HuH-7 (cell line): ENCODE measurements at places on chromosomes 12 and 14.

- no peak for DNase-seq
Measured at GRCh38 chr12:76874491-76875190, 4.2 kb downstream of the CSRP2 start.

GRCh38 chr12:93571925-93572711, at the start of gene SOCS2:
Gene SOCS2 (plus strand): TSS chr12:93572675. CDS start chr12:93572898, 223 bp downstream.
- DNase-seq = peak; percentile 30

DNA sequence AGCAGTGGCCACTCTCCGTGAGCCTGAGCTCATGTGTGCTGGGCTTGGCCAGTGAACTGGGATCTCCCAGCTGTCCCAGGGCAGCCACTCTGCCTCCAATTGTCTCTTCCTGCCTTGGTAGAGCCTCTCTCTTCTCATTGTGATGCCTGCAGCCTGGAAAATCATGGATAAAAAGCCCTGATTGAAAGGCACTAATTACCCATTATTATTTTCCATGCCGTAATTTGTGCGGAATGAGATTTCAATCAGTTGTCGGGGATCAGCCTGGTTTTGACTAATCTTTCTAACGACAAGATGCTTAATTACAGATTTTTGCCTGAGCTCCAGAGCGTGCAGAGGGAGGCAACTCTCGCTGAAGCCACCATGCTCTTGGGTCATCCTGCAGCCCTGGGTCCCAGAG, 52.7 kb downstream of the ESRRB start:
- no peak for DNase-seq

- no peak for DNase-seq
Measured at GRCh38 chr14:42421377-42422078, 814.9 kb downstream of the LRFN5 start.

DNA sequence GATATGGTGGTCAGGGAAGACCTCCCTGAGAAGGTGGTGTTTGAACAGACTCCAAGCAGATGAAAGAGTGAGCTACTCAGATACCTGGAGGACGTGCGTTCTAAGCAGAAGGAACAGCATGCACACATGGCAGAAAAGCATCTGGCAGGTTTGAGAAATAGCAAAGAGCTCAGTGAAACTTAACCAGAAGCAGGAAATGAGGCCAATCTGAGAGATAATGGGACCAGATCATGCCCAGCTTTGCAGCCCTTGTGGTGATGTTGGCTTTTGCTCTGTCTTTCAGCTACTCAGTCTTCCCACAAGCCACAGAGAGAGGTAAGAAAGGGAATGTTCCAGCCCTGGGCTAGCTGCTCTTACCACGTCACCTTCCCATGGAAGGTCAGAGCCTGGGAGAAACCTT, 176.3 kb upstream of the GSC start:
- no peak for DNase-seq

DNA sequence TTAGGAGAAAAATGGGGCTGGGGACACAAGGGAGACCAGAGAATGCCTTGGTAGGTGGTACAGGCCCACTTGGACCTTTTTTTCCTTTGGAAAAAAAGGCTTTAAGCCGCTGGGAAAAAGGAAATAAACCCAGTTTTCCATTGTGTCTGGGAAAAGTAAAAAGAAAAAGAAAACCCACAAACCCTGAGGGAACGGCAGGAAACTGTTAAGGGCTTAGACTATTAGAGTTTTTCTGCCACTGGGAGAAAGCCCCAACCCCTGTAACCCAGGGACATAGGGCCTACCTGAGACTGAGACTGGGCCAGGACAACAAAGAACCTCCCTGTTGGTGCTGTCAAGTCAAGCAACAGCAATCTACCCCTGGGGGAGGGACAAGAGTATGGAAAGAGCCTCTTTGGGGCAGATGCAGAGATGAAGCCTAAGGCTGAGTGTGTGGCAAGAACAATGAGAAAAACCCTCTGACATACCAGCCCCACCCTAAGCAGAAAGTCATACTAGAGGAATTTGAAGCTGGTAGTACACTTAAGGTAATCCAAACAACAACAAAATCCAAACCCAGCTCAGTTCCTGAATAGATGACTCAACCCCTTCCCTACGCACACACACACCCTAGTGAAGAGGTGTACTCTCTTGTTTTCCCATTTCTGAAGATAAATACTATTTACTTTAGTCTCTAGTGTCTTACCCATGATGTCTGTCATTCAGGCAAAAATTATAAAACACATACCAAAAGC, 22.8 kb downstream of the ATF1 start:
- peak; percentile 39 for DNase-seq

DNA sequence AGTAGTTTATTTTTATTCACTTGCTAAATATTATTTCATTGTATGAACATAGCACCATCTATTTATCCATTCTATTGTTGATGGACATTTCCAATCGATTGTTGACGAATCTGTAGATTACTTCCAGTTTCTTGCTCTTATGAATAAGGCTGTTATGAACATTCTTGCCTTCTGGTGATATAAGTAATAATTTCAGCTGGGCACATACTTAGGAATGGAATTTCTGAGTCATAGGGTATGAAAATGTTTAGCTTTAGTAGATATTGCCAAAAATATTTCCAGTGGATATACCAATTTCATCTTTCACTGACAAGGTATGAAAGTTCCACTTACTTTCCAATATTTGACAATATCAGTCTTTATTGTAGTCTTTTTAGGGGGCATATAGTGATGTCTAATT, 468.5 kb downstream of the ETNK1 start:
- DNase-seq = no peak

DNA sequence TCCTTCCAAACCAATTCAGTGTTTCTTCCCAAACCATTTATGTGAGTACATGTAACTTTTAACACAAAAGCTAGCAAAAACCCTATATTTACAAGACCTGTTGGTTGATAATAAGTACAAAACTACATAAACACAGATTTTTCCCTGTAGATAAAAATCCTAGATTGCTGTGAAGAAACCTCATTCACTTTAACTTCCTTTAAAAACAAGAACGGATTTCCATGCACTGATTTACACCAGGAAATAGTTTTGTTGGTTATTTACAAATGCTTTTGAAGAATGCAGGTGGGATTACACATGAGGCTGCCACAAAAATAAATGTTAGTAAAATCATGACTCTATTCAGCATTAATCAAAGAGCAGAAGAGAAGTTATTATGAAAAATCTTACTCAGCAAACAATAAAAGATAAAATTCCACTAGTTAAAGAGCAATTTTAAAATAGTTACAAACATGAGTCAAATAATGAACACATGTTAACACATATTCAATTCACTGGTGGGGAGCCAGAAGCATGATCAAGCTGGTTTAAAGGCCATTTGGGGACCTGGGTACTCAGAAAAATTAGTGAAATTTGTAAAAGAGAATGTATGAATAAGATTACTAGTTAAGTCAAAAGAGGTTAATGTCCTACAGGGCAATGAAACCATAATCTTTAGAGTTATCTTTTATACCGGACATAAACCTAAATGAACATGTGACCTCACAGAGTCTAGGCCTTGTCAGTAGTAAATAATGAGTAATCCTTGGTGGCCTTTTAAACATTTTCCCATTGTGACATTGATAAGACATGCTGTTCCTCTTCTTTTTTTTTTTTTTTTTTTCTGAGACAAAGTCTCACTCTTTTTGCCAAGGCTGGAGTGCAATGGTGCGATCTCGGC, 79.9 kb downstream of the PHLDA1 start:
- no peak for DNase-seq

- DNase-seq = no peak
Measured at GRCh38 chr14:51202914-51203665, 37.0 kb upstream of the TMX1 start.

DNA sequence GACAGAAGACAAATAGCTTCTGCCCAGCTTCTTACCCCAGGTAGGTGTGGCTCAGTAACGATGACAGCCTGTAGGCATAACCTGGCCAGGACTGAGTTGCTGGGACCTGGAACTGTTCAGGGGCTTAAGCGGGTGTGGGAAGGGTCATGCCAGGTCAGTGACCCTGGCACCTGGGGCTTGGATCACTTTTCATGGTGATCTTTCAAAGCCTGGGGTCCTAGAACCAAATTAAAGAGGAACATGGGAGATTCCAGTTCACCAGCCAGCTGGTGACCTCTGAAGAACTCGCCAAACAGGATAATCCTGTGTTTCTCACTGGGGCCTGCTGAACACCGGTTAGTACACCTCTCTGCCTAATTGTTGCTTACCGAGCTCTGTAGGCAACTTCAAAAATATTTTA, 102.6 kb upstream of the LMNTD1 start:
- no peak for DNase-seq

DNA sequence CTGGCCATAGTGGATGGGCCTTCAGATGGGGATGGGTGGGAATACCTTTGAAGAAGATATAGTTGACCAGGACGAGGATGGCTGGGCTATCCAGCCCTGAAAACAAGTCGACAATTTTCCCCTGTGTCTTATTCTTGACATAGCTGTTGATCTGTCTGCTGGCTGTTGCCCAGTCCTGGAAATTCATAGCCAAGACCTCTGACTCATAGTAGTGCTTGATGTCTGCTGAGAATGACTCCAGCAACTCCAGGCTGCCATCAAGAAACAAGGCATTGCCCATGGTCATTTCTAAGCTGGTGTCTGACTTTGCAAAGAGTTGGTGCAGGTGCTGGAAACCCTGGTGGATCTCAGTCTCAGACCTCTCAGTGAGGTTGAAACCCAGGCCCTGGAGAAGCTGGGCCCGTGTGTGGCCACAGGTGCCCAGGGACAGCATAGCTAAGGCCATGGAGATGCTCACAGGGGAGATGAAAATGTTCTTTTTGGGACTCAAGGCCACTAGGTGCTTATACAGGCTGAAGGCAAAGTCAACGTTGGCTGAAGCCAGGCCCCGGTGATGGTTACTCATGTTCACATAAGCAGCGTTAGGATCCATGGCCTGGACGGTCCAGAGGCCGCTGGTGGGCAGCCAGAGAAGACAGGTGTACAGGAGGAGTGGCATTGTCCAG, 9.0 kb downstream of the SERPINA6 start:
- no peak for DNase-seq

- no peak for DNase-seq
Measured at GRCh38 chr12:21334771-21335325, at the start of gene SLCO1A2. Gene SLCO1A2 (minus strand): TSS chr12:21334917. CDS start chr12:21334647, 270 bp downstream.

GRCh38 chr14:22418631-22419030, 170.4 kb downstream of the DAD1 start:
- no peak for DNase-seq

DNA sequence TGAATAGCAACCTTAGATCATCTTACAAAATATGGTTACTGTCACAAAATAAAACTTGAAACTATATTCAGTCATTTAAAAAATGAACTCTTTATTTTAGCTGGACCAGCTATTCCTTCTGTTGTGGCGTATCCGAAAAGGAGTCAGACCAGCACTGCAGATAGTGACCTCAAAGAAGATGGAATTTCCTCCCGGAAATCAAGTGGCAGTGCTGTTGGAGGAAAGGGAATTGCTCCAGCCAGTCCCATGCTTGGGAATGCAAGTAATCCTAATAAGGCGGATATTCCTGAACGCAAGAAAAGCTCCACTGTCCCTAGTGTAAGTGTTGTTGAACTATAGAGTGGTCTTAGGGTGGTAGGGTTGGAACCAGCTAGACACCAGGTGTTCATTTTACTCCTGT, 47.7 kb downstream of the CKB start:
- DNase-seq = no peak

- DNase-seq = no peak
Measured at GRCh38 chr14:94368243-94368590, 20.2 kb downstream of the SERPINA1 start.

- DNase-seq = no peak
Measured at GRCh38 chr12:8870586-8870985, 43.7 kb upstream of the PHC1 start.

- no peak for DNase-seq
Measured at GRCh38 chr12:102429211-102430154, 50.9 kb downstream of the IGF1 start.

DNA sequence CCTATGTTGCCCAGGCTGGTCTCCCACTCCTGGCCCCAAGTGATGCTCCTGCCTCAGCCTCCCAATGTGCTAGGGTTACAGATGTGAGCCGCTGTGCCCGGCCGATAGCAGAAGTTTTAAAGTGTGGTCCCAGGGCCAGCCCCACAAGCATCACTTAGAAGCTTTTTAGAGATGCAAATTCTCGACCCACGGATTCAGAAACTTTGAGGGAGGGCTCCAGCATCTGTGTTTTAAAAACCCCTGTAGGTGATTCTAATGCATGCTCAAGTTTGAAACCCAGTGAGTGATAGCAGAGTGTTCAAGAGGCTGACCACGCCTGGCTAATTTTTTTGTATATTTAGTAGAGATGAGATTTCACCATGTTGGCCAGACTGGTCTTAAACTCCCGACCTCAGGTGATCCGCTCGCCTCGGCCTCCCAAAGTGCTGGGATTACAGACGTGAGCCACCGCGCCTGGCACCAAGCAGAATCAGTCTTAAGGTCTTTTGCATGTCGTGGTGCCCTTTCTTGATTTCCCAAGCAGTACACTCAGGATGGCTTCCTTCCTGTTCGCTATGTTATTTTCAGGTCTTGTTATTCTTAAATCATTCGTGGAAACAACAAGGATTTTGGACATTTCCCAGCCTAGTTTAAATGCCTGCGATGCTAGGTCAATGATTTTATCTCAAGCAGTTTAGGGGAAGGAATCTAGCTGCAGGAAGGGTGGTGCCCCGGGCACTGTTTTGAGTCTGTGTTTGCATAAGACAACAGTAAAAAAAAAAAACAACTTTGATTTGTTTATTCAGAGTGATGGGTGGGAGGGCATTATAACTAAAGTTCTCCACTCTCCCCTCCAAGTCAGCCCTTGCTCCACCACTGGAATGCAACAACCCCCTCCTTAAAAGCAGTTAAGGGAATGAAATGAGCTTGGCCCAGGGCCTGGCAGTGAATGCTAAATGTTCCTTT, 9.2 kb upstream of the RILPL2 start:
- DNase-seq = no peak

- peak; percentile 28 for DNase-seq
Measured at GRCh38 chr14:41604721-41605531, 1.8 kb upstream of the LRFN5 start.

GRCh38 chr14:93731753-93732152, 56.5 kb downstream of the PRIMA1 start:
- no peak for DNase-seq

- DNase-seq = no peak
Measured at GRCh38 chr12:61414470-61414869, 845.7 kb upstream of the USP15 start.

DNA sequence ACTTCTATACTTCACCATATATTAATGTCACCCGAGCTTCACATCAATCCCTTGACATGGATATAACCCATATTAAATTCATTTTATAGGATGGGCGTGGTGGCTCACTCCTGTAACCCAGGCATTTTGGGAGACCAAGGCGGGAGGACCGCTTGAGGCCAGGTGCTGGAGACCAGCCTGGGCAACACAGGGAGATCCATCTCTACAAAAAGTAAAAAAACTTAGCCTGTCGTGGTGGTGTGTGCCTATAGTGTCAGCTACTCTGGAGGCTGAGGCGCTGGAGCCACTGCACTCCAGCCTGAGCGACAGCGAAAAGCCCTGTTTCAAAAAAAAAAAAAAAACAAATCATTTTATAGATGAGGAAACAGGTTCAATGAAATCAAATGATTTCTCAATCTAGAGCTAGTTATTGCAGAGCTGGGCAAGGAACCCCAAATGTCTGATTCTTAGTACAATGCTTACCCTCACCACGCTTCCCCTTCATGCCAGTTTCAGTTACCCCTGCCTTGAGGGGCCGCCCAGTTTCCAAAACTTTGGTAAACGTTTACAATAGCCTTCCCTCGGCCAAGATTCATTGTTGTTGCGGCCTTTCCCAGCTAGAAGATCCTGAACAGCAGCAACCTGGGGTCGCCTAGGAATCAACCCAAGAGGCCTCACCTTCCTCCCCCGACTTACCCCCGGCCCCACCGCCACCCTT, 751 bp downstream of the PSMB5 start:
- DNase-seq = no peak
